ENCODE measurements at places on chromosomes 4 and X. TPM values are rescaled to one million over a fixed set of nuclear protein-coding genes. Genes with fewer than 3 reads are reported as not detected.

EREG gene
- 3.3 TPM for total RNA-seq

- H3K4me3 ChIP-seq, result no peak overlapping the region
- H3K36me3 ChIP-seq, result no peaks in the 10 kb centered on the region
- H3K4me1 ChIP-seq, result no peaks in the 10 kb centered on the region
- H3K27me3 ChIP-seq, result no peaks in the 10 kb centered on the region
- DNase-seq, result no peak
Observed at GRCh38 chr4:114398410-114398809, 200.2 kb upstream of the UGT8 start.

DNA sequence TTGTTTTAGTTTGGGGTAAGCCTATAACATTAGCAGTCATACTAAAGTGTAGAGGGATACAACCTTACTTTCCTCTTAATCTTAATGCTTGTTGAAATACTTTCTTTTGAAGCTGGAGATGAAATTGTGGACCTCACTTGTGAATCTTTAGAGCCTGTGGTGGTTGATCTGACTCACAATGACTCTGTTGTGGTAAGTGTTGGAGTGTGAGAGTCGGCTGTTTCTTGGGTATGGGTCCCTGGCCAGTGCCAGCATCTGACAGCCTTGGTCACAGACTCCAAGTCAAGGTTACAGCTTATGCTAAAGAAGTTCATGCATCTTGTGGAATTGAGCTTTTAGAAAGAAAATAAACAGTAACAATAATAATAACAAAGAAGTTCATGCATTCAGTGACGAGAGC is 31.6 kb downstream of the RNF4 start:
- no peak for DNase-seq
- no peaks in the 10 kb centered on the region for H3K27me3 ChIP-seq
- no peaks in the 10 kb centered on the region for H3K36me3 ChIP-seq
- H3K27ac ChIP-seq, result no peak overlapping the region
- H3K4me3 ChIP-seq, result no peak overlapping the region

DNA sequence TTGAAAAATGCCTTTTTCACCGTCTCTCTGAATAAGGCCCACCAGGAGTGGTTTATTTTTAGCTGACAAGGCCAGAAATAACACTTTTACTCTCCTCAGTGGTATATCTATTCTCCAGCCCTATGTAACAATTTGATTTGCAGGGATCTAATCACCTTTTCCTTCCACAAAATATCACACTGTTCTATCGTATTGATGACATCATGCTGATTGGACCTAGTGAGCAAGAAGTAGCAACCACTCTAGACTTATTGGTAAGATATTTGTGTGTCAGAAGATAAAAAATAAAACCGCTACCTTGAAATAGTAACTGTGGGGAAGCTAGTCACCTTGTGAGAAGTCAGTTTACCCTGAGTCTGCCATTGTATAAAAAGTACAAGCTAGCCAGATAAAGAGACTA is 27.7 kb downstream of the AGTR2 start:
- no peaks in the 10 kb centered on the region for H3K36me3 ChIP-seq
- no peak overlapping the region for H3K27ac ChIP-seq
- no peak overlapping the region for H3K4me3 ChIP-seq
- H3K4me1 ChIP-seq, result no peaks in the 10 kb centered on the region
- no peak for DNase-seq
- H3K27me3 ChIP-seq, result peaks cover 5% of the 10 kb centered on the region

DNA sequence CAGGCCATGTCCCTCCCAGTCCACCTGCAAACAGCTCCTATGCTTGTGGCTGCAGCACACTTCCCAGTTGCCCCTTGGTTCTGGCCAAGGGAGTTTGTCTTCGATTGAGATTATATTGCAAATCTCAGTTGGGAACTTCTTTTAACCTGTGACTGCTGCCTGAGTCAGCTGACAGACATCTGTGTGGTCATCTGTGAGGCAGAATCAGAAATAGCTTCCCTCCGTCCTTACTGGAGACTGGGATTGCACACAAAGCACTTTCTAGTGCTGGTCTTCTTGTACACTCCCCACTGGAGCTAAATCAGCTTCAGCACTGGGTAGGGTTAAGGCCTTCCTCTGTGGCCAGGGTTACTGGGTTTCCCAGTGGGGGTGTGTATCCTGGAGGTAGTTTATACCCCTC is 34.3 kb downstream of the ZNF330 start:
- H3K4me1 ChIP-seq, result no peaks in the 10 kb centered on the region
- no peak overlapping the region for H3K27ac ChIP-seq
- H3K36me3 ChIP-seq, result no peaks in the 10 kb centered on the region

Measured in breast epithelium (tissue), 4 donors.